Uterus (tissue), 4 donors: ENCODE measurements at places on chromosomes 5 and 9. TPM values are rescaled to one million over a fixed set of nuclear protein-coding genes. Genes with fewer than 3 reads are reported as not detected.

ENTREP1 gene
- 10.3 TPM for total RNA-seq

FST gene
- 10.0 TPM for total RNA-seq

C1QTNF3 gene
- 7.6 TPM for total RNA-seq

CERT1 gene
- 65.8 TPM for total RNA-seq

ARRDC1 gene
- total RNA-seq, result 21.5 TPM

CMYA5 gene
- 15.8 TPM for total RNA-seq

IL17B gene
- not detected for total RNA-seq

ARID3C gene
- total RNA-seq, result not detected
